ENCODE measurements at places on chromosomes 3 and 15. TPM values are rescaled to one million over a fixed set of nuclear protein-coding genes. Genes with fewer than 3 reads are reported as not detected.
A peak's percentile ranks its signal among the peaks of the same experiment; 100 is the strongest.

MYL3 gene
- 223 TPM for total RNA-seq

PLA2G4D gene
- total RNA-seq = not detected

CACNA2D3 gene
- 17.2 TPM for total RNA-seq

KCNMB3 gene
- 1.1 TPM for total RNA-seq

GAP43 gene
- total RNA-seq = 0.47 TPM

C3orf85 gene
- total RNA-seq = not detected

SERINC4 gene
- total RNA-seq = not detected

IDH3A gene
- 352 TPM for total RNA-seq

BOC gene
- total RNA-seq = 15.4 TPM

CEP19 gene
- total RNA-seq = 1.4 TPM

FAM107A gene
- 76.5 TPM for total RNA-seq

NME9 gene
- total RNA-seq = not detected

- no peak for DNase-seq
Measured at GRCh38 chr3:126081618-126082361, 2.1 kb downstream of the SLC41A3 start.

DNA sequence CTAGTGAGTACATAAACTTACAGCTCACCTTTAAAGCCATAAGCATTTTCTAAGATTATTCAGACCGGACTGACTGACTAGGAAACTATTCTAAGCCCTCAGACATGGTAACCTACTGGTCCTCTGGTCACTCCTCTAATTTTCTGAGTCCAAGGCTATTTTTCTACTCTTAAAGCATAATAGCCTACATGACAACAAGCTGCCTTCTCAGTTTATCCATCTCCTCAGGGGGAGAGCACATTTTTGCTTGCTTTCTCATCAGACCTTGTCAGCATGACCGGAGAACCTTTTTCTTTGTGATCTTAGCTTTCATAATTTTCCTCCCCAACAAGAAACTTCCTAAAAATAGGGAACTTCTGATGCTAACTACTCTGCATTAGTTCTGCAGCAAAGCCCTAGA lies 38.4 kb downstream of the UBP1 start:
- no peak for DNase-seq

DNA sequence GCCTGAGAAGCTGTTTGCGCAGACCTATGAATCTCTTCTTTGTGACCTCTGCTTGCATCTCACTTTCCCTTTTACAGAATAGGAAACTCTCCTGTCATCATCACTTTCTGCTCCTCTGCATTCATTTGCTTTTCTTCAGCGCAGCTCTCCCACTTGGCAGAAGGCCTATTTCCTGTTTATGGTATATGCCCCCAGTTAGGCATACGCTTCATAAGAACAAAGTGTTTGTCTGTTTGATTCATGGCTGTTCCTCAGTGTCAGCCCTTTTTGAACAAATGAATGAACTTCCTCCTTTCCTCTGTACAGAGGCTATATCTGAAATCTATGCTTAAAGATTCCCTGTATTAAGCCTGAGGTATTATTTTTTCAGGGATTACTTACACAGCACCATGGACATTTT lies 1216.9 kb upstream of the GBE1 start:
- no peak for DNase-seq

GRCh38 chr15:66222273-66223198 lies 31.0 kb downstream of the MEGF11 start:
- DNase-seq = no peak

DNA sequence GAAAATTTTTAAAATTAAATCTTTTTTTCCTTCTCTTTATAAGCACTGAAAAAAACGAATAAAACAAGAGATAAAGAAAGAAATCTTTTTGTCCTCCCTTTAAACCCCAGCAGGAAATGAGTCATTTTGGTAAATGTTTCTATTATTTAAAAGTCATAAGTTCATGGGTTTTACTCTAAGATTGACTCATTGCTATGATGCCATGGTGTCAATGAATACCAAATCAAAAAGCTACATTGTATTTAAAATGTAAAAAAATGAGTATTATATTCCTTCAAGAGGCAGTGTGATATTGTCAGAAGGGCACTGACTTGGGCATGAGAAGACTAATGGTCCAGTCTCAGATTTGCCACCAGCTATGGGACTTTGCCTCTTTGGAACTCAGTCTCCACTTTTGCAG lies 303.4 kb upstream of the DNAJC19 start:
- no peak for DNase-seq

GRCh38 chr15:69486481-69487110 lies 34.0 kb downstream of the RPLP1 start:
- peak; percentile 7 for DNase-seq

- no peak for DNase-seq
Measured at GRCh38 chr3:143216709-143217182, 97.2 kb downstream of the CHST2 start.

DNA sequence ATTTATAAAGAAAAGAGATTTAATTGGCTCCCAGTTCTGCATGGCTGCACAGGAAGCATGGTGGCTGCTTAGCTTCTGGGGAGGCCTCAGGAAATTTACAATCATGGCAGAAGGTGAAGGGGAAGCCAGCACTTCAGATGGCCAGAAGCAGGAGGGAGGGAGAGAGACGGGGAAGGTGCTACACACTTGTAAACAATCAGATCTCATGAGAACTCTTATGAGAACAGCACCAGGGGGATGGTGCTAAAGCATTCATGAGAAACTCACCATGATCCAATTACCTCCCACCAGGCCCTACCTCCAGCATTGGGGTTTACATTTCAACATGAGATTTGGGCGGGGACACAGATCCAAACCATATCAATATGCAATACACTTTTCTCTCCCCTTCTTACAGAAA lies 73.7 kb downstream of the ECT2 start:
- DNase-seq = no peak

DNA sequence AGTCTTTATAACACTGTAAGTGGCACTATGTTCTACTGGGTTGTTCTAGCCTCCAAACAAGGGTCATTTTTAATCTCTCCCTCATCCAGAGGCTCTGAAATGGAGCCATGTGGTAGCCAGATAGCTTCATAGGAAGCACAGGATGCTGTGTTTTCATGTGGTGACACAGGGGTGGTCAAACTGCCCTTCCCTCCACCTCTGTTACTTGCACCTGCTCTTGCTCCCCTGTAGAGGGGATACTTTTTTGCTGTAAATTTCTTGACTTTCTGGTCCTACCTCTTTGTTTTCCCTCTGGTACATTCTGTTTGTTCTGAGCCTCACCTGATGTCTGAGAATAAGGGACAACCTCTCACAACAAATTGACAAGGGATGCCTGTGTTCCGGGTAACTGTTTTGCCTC lies 76.8 kb downstream of the EPHB1 start:
- DNase-seq = no peak

DNA sequence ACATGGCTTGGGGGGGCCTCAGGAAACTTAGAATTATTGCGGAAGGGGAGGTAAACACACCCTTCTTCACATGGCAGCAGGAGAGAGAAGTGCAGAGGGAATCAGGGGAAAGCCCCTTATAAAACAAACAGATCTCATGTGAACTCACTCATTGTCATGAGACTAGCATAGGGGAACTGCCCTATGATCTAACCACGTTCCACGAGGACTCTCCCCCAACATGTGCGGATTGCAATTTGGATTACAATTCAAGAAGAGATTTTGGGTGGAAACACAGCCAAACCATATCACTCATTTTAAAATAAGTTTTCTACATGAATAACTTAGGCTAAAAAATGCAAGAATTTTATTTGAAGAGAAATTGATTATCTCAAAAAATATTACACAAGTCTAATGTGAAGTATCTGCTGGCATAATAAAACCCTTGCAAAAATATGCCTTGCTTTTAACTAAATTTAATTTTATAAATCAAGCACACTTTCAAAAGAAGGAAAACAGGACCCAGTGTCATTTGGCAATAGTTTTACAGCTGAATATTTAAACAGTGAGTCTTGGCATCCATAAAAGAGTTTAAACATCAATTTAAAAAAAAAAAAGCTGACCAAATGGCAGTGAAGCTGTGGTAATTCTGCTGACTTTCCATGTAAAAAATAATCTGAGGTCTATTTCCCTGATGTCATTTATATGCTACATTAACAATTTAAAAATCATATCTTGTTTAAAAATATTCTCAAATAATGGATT lies 1057.2 kb downstream of the NAALADL2 start:
- no peak for DNase-seq

- no peak for DNase-seq
Measured at GRCh38 chr3:186577521-186577920, 7.0 kb downstream of the DNAJB11 start.

- DNase-seq = no peak
Measured at GRCh38 chr3:195855471-195856409, 44.0 kb upstream of the MUC4 start.

DNA sequence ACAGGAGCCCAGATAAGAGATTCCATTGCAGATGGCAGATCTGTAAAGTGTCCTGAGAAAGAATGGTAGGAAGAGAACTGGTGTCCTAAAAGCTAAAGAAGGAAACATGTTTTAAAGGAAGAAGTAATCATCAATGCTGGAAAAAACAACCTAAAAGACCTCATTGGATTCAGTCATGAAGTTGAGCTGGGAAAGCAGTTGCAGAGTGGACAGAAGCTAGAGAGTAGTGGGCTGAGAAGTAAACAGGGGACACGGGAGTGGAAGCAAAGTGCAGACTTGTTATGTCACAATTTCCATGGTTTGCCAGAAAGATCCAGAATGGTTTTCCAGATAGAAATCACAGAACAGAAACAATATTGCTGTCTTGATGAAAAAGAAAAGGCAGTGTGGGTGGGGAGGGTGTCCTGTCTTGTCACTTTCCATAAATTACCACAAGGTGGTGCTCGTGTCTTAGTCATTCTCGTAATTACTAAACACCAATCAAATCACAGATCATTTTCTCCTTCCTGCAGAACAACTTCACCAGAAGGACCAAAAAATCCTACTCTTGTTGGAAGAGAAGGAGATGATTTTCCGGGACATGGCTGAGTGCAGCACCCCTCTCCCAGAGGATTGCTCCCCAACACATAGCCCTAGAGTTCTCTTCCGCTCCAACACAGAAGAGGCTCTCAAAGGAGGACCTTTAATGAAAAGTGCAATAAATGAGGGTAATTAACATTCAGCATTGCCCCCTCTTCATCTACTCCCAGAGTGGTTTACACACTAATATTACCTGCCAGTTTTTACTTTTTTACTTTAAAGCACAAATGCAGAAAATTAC lies 64.5 kb downstream of the KLHL25 start:
- DNase-seq = no peak

DNA sequence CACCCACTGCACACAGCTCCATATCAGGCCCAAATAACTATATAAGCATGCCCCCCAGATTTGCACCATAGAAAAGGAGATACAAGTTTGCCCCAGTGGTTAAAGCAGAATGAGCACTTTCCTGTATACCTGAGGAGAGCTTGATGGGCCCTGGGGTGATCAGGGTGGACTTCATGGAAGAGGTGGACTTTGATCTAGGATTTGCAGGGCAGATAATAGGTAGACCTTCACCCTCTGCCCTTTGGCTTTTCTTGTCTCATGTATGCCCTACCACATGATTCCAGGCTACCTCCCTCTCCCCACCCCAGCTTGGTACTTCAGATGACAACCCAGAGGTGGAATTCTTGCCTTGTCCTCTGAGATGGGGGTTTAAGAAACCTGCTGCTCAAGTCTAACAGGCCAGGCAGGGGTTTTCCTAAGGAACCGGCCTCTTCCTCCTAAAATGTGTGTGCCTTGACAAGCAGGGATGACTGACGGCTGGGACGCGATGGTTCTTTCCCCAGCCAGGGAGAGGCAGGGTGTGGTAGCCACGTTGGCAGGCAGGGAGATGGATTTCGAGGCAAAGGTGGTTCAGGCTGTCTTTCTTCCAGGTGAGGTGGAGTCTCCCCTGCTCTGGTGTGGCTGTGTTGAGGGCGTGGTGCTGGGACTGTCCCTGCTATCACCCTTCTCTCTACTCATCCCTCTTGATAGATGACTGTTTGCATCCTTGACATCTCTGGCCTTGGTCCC lies 6.6 kb upstream of the RHCG start:
- no peak for DNase-seq

- DNase-seq = no peak
Measured at GRCh38 chr15:95923792-95924191, 406.7 kb upstream of the NR2F2 start.

DNA sequence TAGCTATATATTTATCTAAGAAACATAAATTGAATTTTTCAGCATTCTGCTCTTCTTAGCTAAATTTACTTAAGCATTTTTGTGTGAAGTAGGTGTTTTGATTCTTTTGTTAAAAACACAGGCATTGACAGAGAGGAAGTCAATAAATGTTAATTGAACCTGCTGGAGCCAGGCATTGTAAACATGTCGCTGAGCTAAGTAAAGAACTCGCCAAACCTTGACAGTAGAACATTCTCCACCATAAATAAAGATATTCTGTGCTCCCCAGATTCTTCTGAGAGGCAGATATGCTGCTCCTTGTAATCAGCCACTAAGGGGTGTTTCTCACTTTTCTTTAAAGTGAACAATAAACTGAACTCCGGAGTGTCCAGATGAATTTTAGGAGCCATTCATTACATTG lies 38.4 kb downstream of the SYNM start:
- DNase-seq = no peak

DNA sequence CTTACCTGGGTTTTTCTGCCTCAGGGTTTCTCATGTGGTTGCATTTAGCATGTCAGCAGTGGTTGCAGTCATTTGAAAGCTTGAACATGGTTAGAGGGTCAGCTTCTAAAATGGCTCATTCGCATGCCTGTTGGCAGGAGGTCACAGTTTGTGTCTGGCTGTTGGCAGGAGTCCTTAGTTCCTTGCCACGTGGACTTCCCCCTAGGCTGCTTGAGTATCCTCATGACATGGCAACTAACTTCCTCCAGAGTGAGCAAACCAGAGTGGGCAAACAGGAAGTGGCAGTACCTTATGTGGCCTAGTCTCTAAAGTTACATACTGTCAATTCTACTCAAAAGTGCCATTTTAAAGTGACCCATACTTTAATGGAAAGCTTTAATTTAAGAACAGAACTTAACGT lies 3.4 kb upstream of the UNC13C start:
- no peak for DNase-seq

- DNase-seq = no peak
Measured at GRCh38 chr3:189372243-189372642, 200.5 kb downstream of the TPRG1 start.

DNA sequence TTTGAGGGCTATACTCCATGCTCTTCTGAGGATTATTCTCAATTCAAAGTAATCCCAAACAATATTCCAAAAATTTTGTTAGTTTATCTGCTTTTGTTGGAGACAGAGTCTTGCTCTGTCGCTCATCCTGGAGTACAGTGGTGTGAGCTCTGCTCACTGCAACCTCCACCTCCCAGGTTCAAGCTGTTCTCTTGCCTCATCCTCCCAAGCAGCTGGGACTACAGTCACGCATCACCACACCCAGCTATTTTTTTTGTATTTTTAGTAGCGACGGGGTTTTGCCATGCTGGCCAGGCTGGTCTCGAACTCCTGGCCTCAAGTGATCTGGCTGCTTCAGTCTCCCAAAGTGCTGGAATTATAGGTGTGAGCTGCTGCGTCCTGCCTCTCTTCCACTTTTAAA lies 39.1 kb downstream of the MEF2A start:
- DNase-seq = no peak

GRCh38 chr15:52370010-52370409 lies 74.4 kb upstream of the MYO5C start:
- DNase-seq = no peak
